Activated T-helper 1 cell treated with Interleukin-2 at 50 U/mL for 16 hours (primary cell): ENCODE measurements at places on chromosomes 11 and 22.

DNA sequence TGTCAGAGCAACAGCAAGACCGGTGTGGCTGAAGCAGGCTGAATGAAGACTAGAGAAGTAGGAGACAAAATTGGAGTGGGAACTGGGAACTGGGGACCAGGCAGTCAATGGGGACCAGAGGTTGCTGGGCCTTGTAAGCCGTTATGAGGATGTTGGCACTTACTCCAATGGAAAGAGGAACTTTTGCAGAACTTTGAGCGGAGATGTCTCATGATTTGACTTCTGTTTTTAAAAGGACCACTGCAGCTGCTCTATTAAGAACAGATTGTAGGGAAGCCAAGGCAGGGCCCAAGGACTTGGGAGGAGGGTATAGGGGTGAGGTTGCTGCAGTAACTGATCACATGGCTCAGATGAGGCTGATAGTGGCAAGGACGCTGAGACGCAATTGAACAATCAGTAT is 34.2 kb downstream of the IL18 start:
- no peak for DNase-seq

GRCh38 chr11:32722255-32722654 is 72.2 kb downstream of the CCDC73 start:
- no peak for DNase-seq

DNA sequence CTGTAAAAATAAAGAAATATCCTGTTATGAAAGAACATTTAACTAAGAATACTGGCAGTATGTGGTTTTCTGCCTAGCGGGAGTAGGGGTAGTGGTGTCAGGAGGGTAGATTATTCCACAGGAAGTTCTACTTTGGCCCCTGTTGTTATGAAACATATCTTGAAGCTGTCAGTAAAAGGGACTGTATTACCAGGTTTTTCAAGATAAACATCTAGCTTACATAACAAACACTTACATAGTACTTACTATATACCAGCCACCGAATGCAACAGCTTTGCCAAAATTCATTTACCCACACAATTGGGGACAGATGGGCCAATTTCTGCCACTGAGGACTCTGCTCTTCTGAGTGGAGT is 3.7 kb downstream of the TMEM123 start:
- DNase-seq: no peak

- no peak for DNase-seq
Measured at GRCh38 chr11:116257883-116258282, 514.9 kb downstream of the BUD13 start.

- no peak for DNase-seq
Measured at GRCh38 chr22:40479887-40480538, 109.6 kb downstream of the SGSM3 start.

GRCh38 chr11:19920982-19921381 is 208.3 kb downstream of the NAV2 start:
- no peak for DNase-seq

GRCh38 chr22:34975721-34976120 is 90.2 kb upstream of the ISX start:
- DNase-seq: no peak

DNA sequence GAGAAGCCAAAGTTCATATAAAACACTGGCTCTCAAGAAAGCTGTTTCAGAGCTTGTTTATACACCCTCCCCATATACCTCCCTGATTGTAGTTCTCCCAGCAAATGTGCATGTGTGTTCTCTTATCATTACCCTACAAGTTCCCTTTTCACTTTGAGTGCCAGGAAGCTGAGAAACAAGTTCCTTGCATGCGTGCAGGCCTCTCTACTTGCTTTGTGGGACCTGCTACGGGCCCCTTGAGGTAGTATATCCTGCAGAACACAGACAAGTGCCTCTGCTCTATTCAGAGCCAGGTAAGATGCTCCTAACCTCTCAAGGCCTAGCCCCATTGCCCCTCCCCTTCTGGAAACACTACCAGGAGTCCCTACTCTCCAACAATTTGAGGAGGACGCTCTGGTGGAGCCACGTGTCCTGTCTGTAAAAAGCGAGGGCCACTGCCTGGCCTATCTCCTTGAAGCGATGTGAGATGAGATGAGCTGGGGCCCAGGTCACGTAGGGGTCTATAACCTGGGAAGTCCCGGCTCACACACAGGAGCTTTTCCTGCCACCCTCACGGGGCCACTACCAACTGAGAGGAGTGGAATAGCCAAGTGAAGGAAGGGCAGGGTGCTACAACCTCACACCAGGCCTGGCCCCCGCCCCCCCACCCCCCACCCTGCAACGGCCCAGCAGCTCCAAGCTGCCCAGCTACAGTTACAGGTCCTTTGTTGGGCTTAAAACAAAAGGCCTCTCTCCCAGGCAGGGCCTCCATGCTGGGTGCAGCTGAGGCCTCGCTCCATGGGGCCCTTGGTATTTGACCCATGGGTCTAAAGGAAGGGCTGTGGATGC is 2.6 kb upstream of the ATP5MGL start:
- DNase-seq: no peak

DNA sequence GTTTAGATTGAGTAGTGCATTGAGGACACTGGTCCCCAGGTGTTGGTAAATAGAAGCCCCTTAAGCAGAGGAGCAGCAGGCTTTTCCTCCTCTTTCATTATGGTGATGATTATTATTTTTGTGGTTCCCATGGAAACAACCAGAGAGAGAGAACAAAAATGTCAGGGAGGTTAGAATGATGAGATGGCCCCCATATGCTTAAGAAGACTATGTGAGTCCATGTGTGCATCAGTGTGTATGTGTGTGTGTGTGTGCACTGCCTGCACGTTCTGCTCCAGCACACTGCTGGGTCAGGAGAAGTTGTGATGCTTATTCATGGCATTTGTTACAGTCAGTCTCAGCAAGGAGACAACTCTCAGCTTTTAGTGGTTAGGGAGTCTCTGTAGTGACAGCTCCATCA is 724.2 kb downstream of the NTM start:
- no peak for DNase-seq

DNA sequence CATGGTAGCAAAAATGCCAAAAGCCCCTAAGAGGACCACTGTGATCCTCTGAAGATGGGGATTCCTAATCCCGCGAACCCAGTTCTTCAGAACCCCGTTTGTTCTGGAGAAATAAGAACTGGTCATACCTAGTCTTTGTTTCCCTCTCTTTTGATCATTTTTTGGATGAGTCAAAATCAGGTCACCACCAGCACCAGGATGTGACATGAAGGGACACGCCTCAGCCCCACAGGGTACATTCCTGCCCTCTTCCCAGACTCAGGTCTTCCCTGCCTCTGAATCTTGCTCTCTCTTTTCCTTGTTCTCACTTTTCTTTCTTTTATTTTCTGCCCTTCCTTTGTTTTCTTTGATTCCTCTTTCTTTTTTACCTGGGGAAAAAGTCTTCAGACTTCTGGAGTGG is 14.6 kb upstream of the ANO1 start:
- DNase-seq: no peak

DNA sequence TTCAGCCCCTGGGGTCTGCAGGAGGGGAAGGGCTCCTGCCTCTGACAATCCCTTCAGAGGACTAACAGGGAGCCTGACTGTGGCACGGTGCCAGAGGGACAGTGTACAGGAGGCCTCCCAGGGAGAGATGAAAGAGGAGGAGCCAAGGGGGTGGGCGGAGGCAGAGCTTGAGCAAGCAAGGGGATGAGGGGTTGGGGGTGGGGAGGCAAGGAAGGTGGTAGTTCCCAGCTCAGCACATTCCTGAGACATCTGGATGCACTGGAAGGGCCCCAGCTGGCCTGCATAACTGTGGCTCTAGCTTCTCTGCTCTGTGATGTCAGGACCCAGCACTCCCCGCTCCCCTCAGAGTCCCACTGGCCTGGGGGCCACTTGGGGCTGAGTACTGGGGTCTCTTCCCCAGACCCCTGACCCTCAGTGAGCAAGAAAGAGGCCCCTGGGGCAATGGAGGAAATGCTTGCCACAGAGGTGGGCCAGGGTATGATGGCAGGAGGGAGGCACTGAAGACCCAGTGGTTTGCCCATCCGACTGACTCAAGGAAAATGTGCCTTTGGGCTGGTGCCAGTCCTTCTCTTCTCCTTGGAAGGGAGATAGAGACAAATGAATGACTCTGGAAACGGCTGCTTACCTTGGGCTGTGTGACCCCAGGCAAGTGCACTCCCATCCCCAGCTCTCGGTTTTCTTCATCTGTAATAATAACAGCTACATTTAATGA is 13.3 kb downstream of the CREB3L1 start:
- no peak for DNase-seq

DNA sequence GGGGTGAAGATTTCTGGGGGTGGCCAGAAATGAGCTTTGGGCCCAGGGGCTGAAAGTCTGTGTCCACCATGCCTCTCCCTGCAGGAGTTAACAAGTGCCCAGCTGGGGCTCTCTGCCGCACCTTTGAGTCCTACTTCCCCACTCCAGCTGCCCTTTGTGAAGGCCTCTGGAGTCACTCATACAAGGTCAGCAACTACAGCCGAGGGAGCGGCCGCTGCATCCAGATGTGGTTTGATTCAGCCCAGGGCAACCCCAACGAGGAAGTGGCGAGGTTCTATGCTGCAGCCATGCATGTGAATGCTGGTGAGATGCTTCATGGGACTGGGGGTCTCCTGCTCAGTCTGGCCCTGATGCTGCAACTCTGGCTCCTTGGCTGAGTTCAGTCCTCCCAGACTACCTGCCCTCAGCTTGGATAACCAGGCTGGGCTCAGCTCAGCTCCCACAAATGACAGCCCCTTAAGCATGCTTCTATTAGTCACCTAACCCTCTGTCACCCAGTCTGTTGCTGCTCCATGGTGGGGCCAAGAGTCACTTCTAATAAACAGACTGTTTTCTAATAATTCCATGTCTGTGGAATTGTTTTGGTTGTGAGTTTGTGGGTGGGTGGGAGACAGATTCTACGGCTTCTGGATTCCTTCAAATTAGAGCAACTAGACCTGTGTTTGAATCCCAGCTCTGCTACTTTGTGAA is 3.0 kb upstream of the INPPL1 start:
- DNase-seq: no peak

GRCh38 chr11:85652786-85653447 is 5.2 kb downstream of the TMEM126A start:
- no peak for DNase-seq

GRCh38 chr11:99366546-99366945 is 345.8 kb downstream of the CNTN5 start:
- DNase-seq: no peak

DNA sequence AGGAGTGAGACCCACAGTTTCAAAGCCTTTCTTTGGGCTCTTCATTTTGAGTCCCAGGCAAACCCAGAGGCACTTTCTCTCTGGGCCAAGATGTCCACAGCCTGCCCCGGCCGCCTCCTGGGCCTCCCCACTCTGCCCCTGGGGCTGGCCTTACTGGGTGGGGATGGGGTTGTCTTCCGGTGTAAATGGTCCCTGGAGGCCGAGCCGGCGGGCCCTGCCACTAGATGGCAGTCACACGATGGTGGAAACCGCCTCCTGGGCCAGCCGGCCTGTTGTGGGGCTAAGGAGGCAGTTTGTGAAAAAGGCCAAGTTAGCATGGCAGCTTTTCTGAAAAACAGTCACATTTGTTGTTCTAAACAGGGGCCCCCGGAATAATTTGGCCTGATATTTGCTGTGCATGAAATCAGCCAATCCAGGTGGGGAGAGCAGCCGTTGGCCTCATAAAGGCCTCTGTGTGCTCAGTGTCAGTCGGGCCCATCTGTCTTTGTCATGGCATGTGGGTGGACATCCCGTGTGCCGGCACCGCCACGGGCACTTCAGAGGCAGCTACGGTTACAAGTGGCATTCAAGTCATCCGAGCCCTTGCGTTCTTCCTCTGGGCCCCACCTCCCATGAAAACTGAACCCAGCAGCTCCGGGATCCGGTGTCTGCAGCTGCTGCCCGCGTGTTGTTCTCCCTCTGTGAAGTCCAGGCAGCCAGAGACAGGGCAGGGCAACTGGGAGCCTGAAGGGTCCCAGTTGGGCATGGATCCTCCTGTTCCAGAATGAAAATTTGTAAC is 6.5 kb downstream of the MRPL23 start:
- DNase-seq: no peak

GRCh38 chr11:60710482-60710881 is 11.1 kb downstream of the MS4A8 start:
- DNase-seq: no peak

GRCh38 chr11:12678991-12679390 is 4.8 kb downstream of the TEAD1 start:
- no peak for DNase-seq

DNA sequence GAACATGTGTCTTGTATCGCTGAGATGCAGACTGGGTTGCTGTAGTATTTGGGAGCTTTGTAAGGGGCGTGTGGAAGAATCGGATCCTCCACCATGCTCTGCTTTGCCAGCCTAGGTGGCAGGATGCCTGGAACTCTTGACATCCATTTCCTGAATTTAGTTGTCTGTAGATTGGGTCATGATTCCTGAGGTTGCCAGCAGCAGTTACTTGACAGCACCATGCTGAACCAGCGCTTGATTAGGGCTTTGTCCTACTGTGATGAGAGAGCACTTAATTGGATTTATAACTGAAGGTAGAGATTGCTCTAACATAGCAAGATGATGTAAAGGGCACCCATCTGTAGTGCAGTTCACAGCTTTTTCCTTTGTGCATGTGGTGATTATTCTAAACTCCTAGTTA is 75.6 kb upstream of the HORMAD2 start:
- no peak for DNase-seq

GRCh38 chr22:37314315-37315074 is 32.2 kb downstream of the CYTH4 start:
- no peak for DNase-seq

DNA sequence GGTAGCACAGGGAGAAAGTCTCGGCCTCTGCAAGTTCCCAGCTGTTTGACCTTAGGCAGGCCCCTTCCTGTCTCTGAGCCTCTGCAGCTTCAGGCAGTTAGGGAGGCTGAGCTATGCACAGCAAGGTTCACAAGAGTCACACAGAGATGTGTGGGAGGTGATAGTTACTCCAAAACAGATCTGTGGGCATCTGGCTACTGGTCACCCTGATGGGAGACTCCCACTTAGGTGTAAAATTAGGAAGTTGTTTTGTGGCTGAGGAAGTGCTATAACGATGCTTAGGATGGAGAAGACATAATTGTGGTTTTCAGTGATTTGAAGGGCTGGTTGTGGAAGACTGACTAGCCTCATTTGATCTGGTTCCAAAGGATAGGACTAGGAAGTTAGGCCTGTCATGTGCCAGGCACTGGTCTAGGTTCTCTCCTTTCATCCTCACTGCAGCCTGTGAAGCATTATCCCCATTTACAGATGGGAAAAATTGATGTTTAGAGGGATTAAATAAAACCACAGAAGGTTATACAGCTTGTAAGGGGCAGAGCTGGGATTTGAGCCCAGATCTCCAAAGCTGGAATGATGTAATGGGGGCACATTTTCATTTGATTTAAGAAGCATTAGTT is 13.5 kb downstream of the ACO2 start:
- DNase-seq: no peak

DNA sequence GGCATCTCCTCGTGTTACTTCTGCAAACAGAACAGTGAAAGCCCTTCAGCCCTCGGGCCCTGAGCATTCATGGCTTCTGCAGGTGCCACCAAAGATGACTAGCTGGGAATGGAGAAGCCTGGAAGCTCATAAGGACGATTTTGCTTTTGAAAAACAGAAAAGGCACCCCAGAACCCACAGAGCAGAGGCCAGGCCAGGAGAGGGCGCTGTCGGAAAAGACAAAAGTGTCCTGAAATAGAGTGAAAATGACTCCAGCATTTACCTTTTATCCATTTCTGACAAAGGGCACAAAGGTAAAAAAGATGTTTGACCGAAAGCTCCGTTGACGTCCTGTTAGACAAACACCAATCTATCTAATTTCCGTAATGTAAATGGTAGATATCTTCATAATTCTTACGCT is 37.6 kb downstream of the ZNF195 start:
- DNase-seq: peak; percentile 39
